H1 (cell line): ENCODE measurements at places on chromosomes 6 and 20. TPM values are rescaled to one million over a fixed set of nuclear protein-coding genes. Genes with fewer than 3 reads are reported as not detected.

DNA sequence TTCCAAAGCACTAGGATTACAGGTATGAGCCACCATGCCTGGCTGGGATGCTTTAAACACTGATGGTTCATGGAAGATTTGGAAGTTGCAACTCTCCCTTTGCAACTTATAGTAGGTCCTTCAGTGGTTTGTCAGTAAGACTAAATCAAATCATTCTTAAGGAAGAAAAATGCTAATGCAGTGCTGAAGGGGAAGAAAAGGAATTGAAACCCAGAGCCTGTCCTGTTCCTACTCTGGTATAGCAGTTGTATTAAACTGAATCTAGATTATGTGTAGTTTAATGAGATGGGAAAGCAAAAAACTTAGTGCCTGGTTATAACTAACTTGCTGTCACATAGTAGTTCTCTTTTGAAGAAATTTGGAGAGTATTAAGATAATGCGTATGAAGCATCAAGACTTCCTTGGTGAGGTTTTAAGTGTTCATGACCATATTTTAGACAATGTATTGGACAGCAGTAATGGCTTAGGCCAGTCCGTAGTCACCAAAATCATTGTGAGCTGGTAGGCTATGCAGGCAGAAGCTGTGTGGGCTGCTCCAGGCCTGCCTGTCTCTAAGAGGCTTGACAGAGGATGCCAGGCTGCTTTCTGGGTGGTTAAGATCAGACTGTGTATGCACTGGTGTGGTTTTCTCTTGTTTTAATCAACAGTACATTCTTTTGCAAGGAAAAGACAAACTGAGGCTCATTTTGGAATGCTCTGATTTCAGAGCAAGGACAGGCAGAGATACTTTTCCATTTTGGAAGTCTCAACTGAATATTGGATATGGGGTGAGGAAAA lies 14.0 kb downstream of the PAQR8 start:
- H3K36me3 ChIP-seq = no peaks in the 10 kb centered on the region
- H3K4me1 ChIP-seq = peaks cover 2% of the 10 kb centered on the region; the same call in 1 of the 2 replicates
- H3K27ac ChIP-seq = no peak overlapping the region
- H3K27me3 ChIP-seq = no peaks in the 10 kb centered on the region
- no peak for DNase-seq

DNA sequence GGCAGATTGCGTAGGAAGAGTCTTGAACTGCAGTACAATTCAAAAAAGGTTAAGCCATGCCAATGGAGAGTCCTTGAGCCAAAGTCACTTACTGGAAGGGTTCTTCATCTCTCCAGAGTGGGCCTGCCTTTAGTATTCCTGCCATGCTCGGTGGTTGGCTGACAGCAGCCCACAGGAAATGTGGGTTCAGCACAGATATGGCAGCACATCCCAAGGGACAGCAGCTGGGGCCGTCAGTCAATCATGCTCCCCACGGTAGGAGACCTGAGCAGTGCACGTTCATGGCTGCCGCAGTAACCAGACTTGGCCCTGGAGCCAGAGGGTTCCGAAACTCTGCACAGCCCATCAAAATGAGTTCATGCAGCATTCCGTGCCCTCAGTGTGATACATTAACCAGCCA lies 63.6 kb upstream of the SIRPA start:
- H3K36me3 ChIP-seq = no peaks in the 10 kb centered on the region
- no peaks in the 10 kb centered on the region for H3K4me1 ChIP-seq
- no peak overlapping the region for H3K27ac ChIP-seq
- no peaks in the 10 kb centered on the region for H3K27me3 ChIP-seq

- no peaks in the 10 kb centered on the region for H3K4me1 ChIP-seq
- H3K27me3 ChIP-seq = no peaks in the 10 kb centered on the region
- no peaks in the 10 kb centered on the region for H3K36me3 ChIP-seq
- no peak overlapping the region for H3K4me3 ChIP-seq
- DNase-seq = no peak
- H3K27ac ChIP-seq = no peak overlapping the region
These were observed 232.8 kb downstream of the GJA1 start for GRCh38 chr6:121668259-121668658.

Gene SNX9
- polyA plus RNA-seq = 10.9 and 11.8 TPM in 2 replicates
